ENCODE measurements at places on chromosomes 7 and 10.

GRCh38 chr7:152180587-152180986 is 155.1 kb downstream of the GALNT11 start:
- no peak for DNase-seq

- peak; percentile 43 for DNase-seq
Observed at GRCh38 chr10:33139181-33139646, 181.2 kb upstream of the ITGB1 start.

DNA sequence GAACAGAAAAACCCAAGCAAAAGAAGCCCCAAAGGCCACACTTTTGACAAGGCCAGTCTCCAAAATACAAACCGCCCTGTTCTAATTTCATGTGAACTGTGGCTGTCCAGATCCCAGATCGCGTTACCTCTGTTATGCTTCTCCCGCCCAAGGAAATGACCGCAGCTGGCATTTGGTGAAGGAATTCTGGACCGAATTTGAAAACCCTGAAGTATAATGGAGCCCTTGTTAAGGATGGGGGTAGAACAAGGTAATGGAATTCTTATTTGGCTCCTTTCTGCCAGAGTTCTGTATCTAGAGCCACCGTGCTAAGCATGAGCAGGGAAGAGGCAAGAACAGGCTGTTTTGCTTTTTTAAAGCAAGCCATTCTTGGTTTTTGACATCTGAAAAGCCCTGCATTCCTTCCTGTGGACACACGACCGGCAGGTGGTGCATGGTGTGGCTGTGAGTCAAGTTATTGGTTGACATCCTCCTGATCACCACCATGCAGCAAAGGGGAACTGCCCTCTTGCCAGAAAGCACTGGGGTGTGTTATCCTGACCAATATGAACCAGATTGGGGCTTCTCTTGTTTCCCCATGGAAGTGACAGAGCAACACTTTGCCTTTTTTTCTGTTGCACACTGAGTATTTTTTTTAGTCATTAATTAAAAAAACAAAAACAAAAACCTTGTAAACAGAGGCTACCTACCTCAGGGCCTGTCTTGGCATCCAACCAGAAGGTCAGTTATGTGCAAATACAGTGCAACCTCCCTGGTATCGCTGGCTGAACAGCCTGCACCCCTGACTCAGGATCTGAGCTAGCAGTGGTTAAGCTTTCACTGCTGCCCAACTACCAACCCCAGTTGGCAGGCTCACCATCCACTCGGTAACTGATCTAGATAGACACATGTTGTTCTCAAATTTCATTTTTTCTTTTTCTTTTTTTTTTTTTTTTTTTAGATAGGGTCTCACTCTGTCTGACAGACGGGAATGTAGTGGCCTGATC is 14.2 kb downstream of the UCMA start:
- no peak for DNase-seq

GRCh38 chr10:123743441-123744223 is 77.5 kb downstream of the GPR26 start:
- no peak for DNase-seq
